ENCODE measurements at places on chromosomes 11 and 22.

- DNase-seq: no peak
These were observed 4.5 kb downstream of the TRIM29 start for GRCh38 chr11:120133216-120134105.

- no peak for DNase-seq
These were observed 63.0 kb downstream of the GAB2 start for GRCh38 chr11:78354408-78355308.

GRCh38 chr11:102120437-102120973 is 10.3 kb downstream of the YAP1 start:
- DNase-seq: no peak

DNA sequence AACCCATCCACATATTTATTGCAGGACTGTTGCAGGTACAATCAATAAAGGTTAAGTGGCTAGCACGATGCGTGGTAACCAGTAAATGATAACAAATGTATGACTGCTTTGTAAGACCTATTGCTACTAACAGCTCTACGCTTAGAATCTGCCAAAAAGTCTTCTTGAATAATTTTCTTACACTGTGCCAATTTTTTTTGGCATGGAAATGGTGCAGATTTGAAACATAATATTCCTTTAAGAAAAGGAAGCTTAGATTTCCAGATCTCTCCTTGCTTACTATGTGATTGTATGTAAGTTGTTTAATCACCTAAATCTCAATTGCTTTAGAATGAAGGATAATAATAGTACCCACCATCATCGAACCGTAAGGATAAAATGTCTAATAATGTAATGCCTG is 192.0 kb downstream of the LRRC4C start:
- DNase-seq: no peak

- peak; percentile 69 for DNase-seq
These were observed 86.2 kb downstream of the UBASH3B start for GRCh38 chr11:122741613-122742300.

GRCh38 chr22:45996241-45997076 is 19.5 kb upstream of the WNT7B start:
- peak; percentile 74 for DNase-seq

- no peak for DNase-seq
These were observed 135.8 kb upstream of the TIMP3 start for GRCh38 chr22:32665676-32666075.

DNA sequence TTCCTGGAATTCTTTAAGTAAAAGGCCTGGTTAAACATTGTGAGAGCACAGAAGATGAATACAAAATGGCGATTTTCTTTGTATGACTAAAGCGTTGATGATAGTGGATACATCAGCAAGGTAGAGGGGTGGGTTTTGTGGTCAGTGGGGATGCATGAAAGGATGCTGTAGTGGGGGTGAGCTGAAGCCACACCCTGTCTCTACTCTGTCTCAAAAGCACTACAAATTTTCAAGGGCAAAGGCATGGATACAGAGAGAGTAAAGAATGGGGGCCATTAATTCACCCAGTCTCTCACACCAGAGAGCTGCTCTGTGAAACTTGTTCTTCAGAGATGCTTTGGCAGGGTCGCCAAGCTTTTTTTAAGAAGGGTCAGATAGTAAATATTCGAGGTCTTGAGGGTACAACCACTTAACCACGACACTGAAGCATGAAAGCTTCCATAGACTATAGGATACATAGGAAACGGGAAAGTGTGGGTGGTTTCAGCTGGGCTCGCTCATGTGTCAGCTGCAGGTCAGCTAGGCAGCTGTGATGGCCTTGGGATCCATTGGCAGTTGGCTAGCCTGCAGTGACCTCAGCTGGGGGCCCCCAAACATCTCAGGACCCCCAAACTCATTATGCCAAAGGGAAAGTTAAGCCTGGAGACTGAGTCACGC is 8.3 kb downstream of the TMEM138 start:
- DNase-seq: no peak

DNA sequence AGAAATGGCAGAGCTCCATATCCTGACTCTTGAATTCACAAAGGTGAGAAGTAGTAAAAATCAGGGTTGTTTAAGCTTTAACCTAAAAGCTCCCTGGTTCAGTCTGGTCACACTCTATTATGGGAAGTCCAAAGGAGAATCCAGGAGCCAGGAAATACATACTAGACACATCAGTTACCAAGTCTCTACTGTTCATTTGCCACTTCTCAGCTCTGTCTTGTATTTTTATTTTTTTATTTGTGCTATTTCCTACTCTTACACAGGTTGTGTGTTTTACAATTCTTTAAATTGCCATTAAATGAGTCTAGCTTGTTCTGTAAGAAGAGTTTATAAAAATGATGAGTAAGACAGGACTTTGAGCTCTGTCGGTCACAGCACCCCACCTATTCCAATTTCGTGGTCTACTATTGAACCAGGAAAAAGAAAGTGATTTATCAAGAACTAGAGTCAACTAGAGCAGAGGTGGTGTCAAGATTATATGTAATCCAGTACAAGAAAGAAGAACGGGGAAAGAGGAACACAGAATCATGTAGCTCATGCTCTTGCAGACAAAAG is 9.7 kb downstream of the MS4A12 start:
- no peak for DNase-seq

DNA sequence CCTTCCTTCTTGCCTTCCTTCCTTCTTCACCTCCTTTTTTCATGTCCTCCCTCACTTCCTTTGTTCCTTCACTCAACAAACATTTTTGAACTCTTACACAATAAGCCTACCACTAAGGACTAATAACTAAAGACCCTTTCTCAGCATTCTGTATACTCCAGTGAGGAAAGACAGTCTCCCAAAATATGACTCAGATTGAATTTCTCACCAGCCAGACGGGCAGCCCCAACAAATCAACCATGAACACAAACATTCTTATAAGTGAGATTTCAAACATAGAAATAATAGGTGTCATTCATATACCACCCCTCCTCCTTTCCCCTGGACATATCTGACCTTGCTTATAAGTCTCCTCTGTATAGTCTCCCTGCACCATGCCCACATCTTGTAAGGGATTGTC is 1079.7 kb downstream of the OPCML start:
- no peak for DNase-seq

DNA sequence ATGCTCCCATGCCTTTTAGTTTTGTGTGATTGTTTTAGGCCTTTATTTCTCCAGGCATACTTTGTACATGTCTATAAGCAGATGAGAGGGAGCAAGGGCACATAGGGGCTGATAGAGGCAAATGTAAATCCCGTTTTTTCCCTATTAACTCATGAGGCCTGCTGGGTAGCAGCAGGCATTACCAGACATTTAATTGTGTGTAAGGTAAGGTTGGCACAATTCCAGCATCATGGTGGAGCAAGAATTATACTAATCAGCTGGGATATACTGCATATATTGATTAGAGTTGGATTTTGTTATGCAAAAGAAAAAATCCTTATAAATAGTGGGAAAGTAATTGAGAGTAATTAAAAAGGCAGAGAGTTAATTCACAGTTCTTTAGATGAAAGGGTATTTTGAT is 12.2 kb downstream of the FAT3 start:
- no peak for DNase-seq

- no peak for DNase-seq
These were observed 8.4 kb downstream of the VWA5A start for GRCh38 chr11:124123622-124124021.

DNA sequence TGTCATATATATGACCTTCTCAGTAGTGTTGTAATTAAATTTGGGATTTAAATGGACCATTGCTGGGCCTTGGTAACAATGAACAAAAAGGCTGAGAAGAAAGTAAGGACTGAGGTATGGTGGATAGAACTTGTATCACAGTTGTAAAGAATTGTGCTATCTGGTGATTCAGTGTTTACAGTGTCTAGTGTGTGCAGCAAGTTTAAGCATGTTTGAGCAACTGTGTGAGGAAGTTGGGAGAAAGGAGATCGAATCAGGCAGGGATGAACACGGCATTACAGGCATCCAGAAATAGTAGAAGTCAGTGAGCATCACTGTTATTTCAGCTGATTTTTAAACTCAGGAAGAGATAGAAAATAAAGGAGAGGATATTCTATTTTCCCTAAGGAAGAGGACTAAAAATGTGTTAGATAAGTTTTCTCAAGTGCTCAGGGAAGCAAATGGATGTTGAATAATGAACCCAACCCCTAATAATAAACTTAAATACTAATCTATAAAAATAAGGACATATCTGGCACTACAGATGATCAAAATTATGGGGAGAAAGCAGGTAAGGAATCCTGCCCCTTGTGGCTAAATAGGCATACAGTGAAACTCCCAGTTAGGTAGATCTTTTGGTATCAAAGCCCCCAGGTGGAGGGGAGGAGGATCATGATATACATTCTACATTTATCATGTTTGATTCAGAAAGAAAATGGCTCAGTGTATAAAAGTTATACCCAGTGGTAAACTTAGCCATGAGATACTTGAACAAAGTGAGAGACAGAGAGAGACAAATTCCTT is 361.0 kb upstream of the ANO3 start:
- no peak for DNase-seq

- DNase-seq: no peak
These were observed 706 bp upstream of the OR51E1 start for GRCh38 chr11:4643076-4643475.

DNA sequence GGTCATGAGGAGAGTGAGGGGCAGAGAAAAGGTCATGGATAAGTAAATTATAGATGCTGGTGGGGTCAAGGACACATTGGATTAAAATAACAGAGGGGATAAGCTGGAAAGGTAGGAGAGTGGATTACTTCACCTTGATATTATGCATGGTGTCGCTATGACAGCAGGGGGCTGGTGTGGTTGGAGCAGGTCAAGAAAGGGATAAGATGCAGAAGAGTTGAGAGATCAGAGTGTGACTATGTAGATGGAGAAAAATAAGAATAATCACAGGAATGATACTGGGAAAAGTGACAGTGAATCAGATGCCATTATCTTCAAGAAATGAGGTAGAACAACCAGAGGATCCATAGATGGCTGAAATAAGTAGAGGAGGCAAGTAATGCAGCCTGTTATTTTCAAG is 29.4 kb upstream of the AMOTL1 start:
- DNase-seq: no peak

- peak; percentile 57 for DNase-seq
These were observed 4.5 kb downstream of the TTC9C start for GRCh38 chr11:62732830-62733229.

- no peak for DNase-seq
These were observed 6.3 kb downstream of the FGF3 start for GRCh38 chr11:69812946-69813345.

- DNase-seq: peak; percentile 62
These were observed 298.3 kb downstream of the NTM start for GRCh38 chr11:131668500-131669400.

GRCh38 chr11:129946256-129946655 is 50.9 kb upstream of the NFRKB start:
- no peak for DNase-seq

GRCh38 chr22:46289244-46289891 is 7.3 kb upstream of the GTSE1 start:
- DNase-seq: no peak

GRCh38 chr11:88656283-88656682 is 318.7 kb upstream of the CTSC start:
- no peak for DNase-seq

DNA sequence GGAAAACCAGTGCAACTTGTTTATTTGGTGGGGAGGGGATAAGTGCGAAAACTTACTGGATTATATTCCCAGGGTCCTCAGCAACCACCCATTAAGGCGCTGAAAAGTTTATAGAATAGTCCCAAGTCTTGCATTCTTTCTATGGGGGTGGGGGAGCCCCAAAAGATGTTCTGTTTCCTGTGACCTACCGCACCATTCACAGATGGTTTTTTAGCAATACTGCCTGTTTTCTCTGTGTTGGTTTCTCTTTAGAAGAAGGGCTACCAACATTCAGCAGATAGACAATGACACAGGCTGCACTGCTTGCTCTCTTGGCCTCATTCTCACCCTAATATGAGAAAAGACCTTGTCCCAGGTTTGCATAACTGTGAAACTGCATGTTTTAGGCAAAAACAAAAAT is 86.5 kb downstream of the FAM76B start:
- no peak for DNase-seq

DNA sequence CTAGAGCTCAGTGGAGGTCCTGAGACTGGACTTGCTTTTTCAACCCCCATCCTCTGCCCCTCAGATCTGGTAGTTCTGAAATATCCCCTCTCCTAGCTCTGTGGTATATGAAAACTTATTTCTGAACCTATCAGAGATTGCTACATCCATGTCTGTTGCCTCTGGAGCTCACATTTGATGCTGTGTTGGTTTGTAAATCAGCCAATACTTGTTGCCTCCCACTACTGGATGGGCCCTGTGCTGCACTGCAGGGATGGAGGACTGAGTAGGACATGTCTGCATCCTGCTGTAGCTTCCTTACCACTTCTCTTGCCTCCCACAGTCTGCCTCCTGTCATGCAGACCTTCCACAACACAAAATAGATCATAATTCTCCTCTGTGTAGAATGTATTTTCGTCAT is 5.2 kb downstream of the OLFML1 start:
- peak; percentile 11 for DNase-seq

- no peak for DNase-seq
These were observed 128.0 kb upstream of the ANO1 start for GRCh38 chr11:69950120-69950519.

DNA sequence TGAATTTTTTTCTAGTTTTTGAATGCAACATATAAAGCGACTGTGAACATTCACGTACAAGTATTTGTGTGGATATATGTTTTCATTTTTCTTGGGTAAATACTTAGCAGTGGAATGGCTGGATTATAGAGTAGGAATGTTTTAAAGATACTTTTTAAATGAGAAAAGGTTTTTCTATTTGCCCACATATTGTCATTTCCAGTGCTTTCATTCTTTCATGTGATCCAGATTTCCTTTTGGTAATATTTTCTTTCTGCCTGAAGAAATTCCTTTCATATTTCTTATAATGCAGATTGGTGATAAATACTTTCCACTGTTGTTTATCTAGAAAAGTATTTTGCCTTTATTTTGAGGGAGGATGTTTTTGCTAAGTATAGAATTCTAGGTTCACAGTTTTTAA is 7.9 kb downstream of the DDB2 start:
- DNase-seq: no peak

- no peak for DNase-seq
These were observed 17.5 kb upstream of the SLC25A1 start for GRCh38 chr22:19195796-19196731.

GRCh38 chr11:47946682-47947559 is 33.4 kb upstream of the PTPRJ start:
- DNase-seq: peak; percentile 94

GRCh38 chr11:78733031-78733430 is 158.4 kb upstream of the NARS2 start:
- DNase-seq: no peak

DNA sequence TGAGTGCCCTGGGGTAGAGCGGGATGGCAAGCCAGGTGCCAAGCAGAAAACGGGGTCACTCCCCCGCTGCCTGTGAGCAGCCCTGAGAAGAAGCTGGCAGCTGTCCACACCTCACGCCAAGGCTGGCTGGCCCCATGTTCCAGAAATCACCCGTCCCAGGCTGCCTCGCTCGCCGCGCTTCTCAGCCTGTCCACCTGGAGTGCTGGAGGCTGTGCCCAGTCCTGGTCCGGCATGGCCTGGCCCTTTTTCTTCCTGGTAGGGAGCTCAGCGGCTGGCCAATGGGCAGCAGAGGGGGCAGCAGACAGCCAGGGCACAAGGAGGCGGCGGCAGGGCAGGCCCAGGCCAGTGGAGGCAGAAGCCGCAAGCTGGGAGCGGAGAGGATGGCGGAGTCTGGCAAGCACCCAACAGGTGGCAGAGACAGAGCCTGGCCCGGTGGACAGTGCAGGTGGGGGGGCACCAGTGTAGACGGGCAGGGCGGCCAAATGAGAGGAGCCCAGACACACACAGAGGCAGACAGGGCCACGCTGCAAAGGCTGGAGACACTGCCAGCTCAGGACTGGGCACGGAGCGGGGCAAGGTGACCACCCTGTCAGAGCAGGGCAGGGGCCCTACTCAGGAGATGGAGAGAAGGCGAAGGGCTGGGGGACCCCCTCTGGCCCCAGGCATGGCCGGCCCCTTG is 37.2 kb upstream of the TH start:
- no peak for DNase-seq

Measured in cardiac fibroblast (primary cell).